ENCODE measurements at places on chromosomes 7 and 10. TPM values are rescaled to one million over a fixed set of nuclear protein-coding genes. Genes with fewer than 3 reads are reported as not detected.

NRF1 gene
- 24.7 TPM for total RNA-seq

DNA sequence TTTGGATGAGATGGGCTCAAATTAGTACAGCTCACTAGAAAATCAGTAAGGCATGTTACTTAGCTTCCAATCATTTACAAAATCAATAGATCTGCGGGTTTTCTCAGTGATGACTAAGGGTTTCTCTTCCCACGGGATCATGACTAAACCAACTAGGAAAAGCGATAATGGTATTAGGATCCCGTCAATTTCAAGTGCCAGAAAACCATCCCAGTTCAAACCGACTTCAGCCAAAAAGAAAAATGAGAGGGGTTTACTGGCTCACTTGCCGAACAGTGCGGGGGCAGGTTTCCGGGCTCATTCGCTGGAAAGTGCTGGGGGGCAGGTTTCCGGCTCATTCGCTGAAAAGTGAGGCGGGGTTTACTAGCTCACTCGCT lies 62.1 kb upstream of the LYZL2 start:
- no peak for DNase-seq

GRCh38 chr10:8069627-8070026 lies 15.1 kb downstream of the GATA3 start:
- DNase-seq, result no peak

ANKRD61 gene
- not detected for total RNA-seq

DBNL gene
- total RNA-seq, result 175 TPM

GRCh38 chr10:75722609-75723008 lies 291.2 kb downstream of the LRMDA start:
- DNase-seq, result no peak

BTRC gene
- 15.5 TPM for total RNA-seq

DNA sequence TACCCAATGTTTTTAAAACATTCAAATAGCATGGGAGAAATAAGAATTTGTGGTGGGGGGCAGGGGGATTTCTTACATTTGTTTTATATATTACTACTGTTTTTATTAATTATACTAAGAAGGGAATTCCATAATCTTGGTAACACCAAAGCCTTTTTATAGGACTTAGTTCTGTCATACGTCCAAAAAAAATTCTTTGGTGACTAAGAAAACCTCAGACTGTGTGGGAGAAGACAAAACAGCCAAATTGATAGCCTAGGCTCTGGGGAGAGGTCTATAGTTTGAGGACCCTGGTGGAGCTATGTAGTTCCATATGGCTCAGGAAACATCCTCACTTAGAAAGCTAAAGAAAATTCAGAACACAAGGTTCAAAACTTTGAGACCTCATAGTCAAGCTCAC lies 23.4 kb downstream of the ACSM6 start:
- DNase-seq, result no peak

DNA sequence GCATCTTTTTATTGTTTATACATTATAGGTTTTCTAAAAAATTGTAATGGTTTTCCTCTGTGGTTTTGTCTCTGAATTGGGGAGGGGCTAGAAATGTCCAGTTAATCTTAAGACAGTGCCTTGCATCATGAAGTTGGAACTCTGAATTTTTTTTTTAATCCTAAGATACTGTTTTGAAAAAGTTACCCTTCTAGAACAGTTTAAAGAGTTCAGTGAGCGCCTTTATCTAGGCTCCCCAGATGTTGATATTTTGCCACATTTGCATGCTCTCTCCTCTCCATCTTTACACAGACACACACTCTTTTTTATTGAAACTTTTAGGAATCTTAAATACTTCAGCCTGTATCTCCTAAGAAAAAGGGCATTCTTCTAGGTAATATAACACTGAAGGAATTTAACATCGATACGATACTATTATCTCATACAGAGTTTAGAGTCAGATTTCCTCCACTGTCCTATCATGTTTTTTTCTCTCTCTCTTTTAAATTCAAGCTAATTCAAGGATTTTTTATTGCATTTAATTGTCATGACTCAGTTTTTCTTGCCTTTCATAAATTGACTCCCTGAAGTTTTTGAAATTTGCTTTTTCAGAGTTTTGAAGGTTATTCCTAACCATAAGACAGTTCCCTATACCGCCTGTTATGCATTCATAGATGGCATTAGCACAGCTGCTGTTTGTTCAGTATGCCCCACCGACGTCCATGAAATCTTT lies 31.5 kb downstream of the PRKAR2B start:
- DNase-seq, result no peak

NDUFA5 gene
- 52.7 TPM for total RNA-seq

BICC1 gene
- 0.08 TPM for total RNA-seq

EVX1 gene
- total RNA-seq, result not detected

C10orf90 gene
- total RNA-seq, result not detected

- no peak for DNase-seq
Observed at GRCh38 chr7:93817526-93817925, 73.0 kb downstream of the TFPI2 start.

DNA sequence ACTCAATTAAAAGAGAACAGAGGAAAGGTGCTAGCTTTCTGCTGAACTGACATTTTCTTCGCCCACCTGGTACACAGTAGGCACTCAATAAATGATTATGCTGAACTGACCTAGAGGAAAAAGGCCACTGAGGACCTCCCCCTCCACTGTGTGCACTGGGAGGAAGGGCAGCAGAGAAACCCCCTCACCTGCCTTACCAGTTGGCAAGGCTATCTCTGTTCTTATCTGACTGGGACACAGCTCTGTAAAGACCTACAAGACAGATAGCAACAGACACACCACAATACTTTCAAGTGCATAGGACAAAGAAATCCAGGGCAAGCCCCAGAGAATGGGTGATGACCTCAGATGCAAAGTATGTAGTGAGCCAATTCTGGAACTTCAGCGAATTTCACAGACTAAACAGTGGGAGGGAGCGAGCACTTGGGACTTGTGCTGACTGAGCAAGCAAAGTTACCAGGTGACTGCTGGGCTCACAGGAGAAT lies 30.4 kb downstream of the PDLIM1 start:
- DNase-seq, result no peak

DNA sequence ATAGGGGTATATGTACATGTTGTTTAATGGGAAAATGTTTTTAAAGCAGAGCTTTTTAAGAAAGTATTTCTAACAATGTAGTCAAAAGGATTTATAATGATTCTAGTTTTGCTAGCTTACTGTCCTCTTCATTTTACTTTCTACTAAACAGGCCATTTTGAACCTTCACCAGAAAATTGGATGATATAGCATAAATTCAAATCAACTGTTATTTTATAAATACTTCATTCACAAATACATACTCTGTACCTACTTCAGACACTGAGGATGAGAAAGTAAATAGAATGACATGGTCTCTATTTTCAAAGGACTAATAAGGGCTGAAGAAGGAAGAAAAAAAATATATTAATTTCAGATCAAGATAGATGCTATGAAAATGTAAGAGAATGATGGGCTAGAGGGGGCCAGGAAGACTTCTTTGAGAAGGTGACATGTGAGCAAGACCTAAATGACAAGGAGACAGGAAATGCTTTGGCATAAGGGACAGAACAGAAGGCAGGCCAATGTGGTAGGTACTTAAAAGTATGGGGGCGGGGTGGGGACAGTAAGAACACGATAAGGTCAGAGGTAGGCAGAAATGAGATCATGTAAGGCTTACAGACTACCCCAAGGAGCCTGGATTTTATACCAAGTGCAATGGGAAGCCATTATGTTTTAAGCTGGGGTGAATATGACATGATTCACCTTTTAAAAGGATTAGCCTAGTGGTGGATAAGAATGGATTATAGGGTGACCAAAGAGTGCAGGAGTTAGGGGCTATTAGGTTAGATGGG lies 5.2 kb downstream of the NAMPT start:
- DNase-seq, result peak; percentile 29

DNA sequence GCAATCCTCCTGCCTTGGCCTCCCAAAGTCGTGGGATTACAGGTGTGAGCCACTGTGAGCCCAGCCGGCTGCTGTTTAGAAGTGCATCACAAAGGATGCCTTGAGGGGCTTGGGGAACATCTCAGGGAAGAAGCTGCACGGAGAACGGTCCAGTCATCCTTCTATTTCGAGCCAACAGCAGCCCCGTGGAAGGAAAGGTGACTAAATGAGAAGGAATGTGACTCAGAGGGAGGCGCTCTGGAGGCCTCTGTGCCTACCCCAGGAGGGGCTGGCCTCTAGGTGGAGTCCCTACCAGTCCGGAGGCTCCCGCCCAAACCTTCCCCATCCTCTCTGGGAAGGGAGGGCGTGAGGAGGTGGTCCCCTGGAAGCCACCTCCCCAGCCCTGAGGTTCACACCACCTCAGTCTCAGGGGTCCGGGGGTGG lies 76.2 kb downstream of the CTBP2 start:
- DNase-seq, result no peak

GRCh38 chr10:80462299-80462980 lies 8.3 kb downstream of the TSPAN14 start:
- DNase-seq, result no peak

- no peak for DNase-seq
Observed at GRCh38 chr7:46133751-46134150, 212.7 kb upstream of the IGFBP3 start.

GRCh38 chr10:130341356-130341755 lies 205.2 kb downstream of the GLRX3 start:
- no peak for DNase-seq

CDHR3 gene
- 1.2 TPM for total RNA-seq

VWDE gene
- total RNA-seq, result 5.2 TPM
